CD4-positive, alpha-beta T cell treated with Interleukin-2 at 100 ng/mL for 4 hours (primary cell): ENCODE measurements at places on chromosomes 7 and 10.
A peak's percentile ranks its signal among the peaks of the same experiment; 100 is the strongest.

DNA sequence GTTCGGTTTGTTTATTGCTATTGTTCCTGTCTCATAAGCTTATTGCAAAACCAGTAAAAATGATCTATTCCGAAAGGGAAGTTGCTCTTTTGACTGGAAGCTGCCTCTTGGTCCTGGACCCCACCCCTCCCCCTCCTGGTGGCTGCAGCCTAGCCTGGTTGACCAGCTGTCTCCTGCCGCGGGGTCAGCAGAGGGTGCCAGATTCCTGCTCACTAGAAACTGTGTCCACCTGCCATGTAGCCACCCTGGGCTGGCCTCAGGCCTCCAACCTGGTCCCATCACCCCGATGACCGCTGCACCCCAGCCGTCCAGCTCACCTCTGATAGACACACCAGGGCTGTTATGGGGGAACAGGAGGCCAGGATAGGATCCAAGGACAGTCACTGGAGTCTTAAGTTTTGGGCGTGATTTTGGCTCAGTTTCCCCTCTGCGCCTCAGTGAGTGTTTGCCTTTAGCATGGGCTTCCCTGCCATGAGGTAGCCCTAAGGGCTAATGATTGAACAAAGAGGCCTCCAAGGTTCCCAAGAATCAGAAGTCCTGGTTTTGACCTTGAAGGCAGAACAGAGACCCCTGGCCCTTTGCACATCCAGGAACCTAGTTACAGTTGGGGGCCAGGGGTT, 32.9 kb upstream of the SLF2 start:
- no peak for DNase-seq

DNA sequence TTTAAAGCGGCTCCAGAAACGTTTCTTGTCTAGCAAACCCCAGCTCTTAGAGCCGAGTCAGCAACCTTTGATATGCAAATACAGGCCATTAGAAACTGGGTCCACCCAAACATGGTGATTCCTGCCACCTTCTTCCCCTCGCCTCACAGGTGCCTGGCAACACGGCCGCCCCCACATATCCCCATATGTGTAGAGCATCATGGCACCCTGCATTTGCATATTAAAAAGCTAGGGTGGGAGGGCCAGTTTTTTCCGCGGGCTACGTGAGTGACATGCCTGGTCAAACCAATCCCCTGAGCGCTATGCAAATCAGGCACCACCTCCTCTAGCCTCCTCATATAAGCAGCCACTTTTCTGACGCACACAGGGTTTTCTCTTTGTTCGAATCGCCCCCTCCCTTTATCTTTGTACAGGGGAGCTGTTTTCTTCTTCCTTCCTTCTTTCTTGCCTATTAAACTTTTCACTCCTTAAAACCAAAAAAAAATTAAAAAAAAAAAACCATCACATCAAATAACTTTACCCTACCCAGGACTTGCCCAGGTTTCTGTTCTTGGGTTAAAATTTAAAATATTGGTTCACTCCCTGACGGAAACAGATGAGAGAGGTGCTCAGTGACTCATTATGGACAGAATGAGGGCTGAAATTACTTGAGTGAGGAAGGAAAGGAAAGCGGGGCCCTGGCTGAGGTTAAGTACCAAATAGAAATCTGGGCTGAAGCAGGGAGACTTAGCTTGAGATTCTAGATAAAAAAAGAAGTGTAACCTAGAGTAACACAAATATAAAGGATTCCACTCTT, 59.8 kb downstream of the COA1 start:
- DNase-seq = peak; percentile 79

GRCh38 chr7:101507327-101507726, 121.8 kb downstream of the MYL10 start:
- no peak for DNase-seq

- DNase-seq = no peak
Measured at GRCh38 chr10:69071610-69072009, 16.3 kb upstream of the SRGN start.

GRCh38 chr7:100946766-100947365, 2.5 kb upstream of the MUC3A start:
- DNase-seq = no peak

GRCh38 chr7:13639396-13639795, 350.1 kb downstream of the ETV1 start:
- no peak for DNase-seq

GRCh38 chr10:16741540-16741939, 75.7 kb downstream of the RSU1 start:
- DNase-seq = no peak

DNA sequence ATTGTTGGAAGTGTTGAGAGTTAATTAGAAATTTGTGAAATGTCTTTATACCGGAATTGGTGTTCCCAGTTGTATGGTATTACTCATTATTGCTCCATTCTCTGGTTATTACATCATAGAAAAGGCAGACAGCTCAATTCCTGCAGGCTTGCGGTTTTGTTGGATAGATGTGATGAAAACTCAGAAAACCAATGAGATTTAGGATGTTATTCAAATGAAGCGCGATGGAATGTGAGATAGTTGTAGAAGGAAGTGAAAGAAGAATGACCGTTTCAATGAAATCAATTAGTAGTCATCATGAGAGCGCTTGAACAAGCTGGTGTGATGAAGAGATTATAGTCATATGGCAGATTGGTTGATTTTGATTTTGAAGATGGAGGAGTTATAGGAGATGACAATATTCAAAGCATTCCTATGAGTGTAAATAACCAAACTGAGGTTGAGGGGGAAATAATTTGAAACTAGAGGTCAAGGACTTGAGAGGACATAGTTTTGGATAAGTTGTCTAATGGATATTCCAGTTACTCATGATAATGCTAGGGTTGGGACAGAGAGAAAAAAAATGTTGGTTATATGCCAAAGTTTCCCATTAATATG, 991.5 kb downstream of the NRG3 start:
- no peak for DNase-seq

DNA sequence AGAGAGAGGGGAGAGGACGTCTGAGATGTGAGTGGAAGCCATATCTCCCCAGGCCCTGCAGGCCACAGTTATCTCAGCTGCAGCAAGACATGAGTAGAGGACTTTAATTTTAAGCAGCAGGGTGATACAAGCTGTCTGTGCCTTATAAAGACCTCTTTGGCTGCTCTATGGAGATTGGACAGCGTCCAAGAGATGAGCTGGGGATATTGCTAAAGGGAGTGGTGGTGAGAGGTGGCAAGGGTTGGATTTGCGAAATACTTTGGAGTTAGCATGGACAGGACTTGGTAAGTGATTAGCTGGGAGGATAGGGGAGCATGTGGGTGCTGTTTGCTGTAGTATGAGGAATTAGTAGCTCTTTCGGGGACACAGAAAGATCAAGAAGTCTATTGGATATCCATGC, 191.8 kb downstream of the CACNB2 start:
- DNase-seq = no peak

GRCh38 chr7:15336146-15336545, 225.7 kb downstream of the AGMO start:
- DNase-seq = no peak
